ENCODE measurements at places on chromosomes 7 and 10. TPM values are rescaled to one million over a fixed set of nuclear protein-coding genes. Genes with fewer than 3 reads are reported as not detected.

Gene RNF32
- 3.2 TPM for total RNA-seq

Gene PRSS37
- total RNA-seq = not detected

Gene SPDYE11
- not detected for total RNA-seq

GRCh38 chr10:945778-946177 is 14.3 kb upstream of the LARP4B start:
- no peak for DNase-seq

- DNase-seq = no peak
These were observed 43.4 kb downstream of the RGS10 start for GRCh38 chr10:119498889-119499676.

GRCh38 chr10:88097536-88097935 is 234.1 kb downstream of the PTEN start:
- DNase-seq = no peak

DNA sequence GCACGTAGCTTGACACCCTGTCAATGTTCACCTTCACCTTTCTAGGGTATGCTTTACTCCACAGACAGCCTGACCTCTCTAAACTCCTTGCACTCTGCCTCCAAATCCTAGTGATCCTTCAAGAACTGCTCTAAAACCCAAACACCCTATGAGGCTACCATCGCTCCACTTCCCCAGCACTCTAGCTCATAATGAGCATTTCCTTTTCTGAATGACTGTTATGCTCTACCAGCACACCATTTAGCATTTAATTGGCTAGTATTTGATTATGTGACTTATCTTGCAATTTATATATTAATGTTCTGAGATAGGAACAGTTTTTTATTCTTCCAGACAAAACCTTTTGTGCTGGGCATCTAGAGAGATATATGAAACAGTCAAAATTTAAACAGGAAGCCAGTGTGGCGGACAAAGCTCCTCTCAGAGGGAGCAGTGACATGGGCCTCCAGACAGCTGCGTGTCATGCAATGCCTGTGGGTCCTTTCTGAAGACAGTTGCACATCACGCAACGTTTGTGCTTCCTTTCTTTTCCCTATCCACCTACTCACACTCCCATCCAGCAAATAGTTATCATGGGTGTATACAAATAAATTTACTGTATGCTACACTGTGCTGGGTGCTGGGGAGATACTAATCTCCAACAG is 86.3 kb downstream of the ALOX5 start:
- DNase-seq = no peak

DNA sequence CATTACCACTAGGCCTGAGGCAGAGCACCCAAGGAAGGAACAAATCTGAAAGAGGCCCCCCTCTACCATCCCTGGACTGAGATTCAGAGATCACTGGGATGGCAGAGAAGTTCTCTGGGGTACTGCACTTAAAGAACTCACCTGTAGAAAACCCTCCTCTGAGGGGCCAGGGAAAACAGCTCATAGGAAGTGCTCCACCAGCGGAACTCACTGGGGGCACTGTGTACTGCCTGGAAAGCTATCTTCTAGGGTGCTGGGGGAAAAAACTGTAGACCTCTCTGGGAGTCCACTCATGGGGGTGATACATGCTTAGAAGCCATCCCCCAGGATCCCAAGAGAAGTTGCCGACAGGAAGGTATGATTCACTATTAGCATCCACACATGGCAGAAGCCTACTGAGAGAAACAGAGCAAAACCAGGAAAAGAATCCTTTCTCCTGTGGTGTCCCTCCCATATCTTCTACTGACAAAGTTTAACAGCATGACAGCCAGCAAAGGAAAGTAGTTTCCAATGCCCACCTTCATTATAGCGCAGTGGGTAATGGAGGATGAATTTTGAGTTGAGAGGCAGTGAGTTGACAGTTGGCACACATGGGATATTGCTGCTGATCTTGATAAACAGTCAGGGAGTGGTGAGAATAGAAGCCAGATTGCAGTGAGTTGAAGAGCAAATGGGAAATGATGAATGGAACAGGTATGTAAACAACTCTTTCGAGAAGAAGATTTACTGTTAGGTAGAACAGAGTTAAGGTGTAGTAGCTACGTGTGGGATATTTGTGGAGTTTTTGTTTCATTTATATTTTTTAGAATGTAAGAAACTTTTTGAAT is 20.9 kb downstream of the ANKIB1 start:
- no peak for DNase-seq

GRCh38 chr7:75054744-75055143 is 18.9 kb downstream of the RCC1L start:
- DNase-seq = no peak

GRCh38 chr7:844043-844442 is 11.8 kb downstream of the SUN1 start:
- no peak for DNase-seq

Measured in sciatic nerve (tissue), 2 donors.